ENCODE measurements at places on chromosomes 7 and 10.

DNA sequence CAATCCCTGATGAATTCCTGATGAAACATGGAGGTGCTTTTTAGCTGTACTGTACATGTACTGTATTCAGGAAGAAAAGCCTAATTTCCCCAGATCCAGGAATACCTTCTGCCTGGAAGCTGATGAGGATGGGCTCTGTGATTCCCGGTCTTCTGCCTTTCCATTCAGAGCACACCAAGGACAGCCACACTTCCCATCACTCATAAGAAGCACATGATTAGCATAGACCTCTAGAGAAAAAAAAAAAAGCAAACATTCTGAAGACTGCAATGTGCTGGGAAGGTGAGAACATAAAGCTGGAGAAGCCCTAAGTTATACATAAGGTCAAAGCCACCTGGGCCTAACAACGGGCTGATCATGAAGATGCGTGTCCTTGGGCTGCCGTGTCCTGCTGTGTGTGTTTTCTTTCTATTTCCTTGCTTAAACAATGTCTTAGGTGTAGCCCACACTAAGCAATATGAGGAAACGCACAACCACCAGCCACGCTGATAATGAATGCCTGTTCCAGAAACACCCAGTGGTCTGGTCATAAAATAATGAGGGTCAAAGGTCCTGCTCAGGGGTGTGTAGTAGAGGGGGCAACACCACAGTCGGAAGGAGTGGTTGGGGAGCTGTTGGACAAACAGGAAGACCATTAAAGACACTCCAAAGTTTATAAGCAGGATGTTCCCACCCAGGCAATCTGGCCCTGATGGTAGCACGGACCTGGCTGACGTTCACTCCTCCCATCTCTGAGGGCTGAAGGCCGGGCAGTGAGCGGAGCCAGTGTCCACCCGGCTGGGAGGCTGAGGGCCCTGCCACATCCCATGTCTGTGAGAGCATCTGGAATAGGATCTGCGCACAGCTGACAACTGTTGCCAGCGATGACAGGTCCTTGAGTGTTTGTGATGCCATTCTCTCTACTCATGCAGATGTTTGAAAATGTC lies 7.9 kb downstream of the PKD1L1 start:
- DNase-seq: no peak

DNA sequence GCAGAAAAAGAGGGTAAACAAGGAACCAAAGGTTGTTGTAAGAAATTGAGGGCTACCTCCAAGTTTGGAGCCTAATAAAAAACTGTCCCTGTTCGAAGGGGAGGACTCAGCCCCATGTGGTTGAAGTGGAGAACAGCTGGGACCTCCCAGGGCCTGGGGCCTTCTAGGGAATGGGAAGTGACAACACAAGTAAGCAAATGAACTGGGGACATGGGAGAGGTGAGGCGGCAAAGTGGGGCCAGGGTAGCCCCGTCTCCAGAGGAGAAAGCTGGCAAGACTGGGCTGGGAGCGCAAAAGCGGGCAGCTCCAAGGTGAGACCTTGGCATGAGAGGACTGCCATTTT lies 198.1 kb downstream of the ZNF438 start:
- no peak for DNase-seq

GRCh38 chr7:47633134-47633533 lies 51.2 kb upstream of the TNS3 start:
- no peak for DNase-seq

GRCh38 chr10:62154231-62154630 lies 114.4 kb downstream of the RTKN2 start:
- no peak for DNase-seq

All from tibial nerve (tissue), 4 donors.